T-helper 17 cell (primary cell): ENCODE measurements at places on chromosomes 12 and 14.

DNA sequence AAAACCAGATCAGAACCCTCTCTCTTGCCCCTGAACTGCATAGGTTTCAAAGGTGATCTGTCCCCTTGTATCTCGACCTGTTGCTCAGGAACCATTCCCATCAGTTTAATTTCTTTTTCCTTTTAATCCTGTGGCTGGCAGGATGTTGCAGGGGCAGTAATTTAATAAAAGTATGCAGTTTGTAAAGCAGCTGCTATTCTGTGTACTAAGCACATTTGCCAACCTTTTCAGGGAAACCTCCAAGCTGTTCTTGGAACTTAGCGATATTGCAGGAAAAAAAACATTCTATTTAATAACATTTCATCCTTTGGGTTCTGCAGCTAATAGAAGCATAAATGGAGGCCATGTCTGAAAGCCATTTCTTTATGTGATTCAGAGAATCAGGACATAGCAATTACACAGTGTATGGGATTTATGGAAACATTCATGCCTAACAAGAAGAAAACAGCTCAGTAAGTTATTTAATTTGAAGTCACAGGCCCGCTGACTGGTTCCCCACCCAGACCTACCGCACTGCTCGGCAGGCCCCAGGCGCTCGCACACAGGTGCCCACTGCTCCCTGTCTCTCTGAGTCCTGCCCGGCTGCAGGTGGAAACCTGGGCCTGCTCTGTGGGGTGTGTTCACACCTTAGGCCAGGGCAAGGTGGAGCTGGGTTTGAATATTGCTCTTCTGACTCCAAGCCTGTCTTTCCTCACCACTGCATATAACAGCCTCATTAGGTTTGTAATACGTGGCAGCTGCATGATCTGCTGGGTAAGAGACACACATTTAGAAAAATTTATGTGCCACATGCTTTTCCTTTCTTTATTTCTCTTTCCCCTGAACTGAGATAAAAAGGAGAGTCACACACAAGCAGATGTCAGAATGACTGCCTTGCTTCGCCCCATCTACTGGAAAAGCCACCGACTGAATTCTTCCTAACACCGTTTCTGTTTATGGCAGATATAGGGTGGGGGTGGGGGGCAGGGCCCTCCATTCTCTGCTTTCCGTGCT lies 119.7 kb downstream of the SLC25A47 start:
- DNase-seq, result no peak

DNA sequence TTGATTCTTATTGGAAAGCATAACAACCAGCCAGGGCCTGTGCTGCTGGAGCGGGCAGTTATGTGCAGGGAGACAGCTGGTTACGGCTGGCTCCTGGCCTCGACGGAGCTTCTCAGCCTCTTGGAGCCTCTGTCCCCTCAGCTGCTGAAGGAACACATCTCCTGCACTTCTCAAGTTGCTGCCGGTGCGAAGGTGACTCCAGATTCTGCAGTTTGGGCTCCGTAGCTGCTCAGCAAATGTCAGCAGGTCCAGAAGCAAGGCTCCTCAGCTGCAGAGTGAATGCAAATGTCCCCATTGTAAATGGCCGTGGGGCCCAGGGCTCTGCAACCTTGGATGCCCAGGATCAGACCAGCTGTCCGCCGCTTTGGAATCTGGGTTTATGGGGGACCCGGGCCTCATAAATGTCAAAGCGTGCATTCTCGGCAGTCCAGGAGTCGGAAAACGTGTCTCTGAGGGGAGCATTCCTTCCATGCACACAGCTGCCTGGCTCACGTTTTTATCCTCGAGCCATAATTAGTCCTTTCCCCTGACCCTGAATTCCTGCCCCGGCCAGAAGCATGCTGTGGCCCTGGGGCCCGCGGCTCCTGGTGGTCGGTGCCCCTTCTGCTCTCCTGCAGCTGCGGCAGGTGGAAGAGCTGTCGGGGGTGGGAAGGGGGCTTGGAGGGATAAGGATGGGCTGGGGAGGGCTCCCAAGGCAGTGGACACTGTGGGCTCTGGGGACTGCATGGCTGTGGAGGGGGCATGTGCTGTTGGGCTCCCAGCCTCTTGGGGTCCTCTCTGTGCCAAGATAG lies 106.0 kb downstream of the KIF26A start:
- DNase-seq, result no peak

- no peak for DNase-seq
These were observed 15.8 kb upstream of the STAB2 start for GRCh38 chr12:103571286-103571685.

DNA sequence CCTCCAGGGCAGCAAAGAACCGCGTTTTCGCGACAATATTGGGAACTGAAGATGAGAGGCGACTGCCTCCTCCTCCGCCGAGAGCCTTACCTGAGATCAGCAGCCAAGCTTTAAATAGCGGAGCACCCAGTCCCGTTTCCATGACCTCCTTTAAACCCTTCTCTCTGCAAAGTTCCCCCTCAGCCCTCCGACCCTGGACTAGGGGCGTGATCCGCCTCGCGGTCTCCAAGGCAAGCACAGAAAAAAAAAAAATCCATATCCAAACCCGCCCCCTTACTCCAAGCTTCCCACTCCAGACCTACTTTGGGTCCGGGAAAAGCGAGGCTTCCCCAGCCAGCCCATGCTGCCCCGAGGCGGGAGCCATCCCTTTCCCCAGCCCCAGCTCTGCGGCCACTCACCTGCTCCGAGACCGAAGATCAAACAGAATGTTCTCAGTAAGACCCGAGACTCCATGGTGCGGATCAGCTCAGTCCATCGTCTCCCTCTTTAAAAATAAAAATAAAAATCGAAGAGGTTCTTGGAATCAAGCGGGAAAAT lies 630 bp downstream of the NELL2 start:
- DNase-seq, result no peak

GRCh38 chr12:21913823-21914222 lies 27.4 kb downstream of the ABCC9 start:
- no peak for DNase-seq

- DNase-seq, result no peak
These were observed 2.6 kb downstream of the LRRK2 start for GRCh38 chr12:40227447-40227846.

DNA sequence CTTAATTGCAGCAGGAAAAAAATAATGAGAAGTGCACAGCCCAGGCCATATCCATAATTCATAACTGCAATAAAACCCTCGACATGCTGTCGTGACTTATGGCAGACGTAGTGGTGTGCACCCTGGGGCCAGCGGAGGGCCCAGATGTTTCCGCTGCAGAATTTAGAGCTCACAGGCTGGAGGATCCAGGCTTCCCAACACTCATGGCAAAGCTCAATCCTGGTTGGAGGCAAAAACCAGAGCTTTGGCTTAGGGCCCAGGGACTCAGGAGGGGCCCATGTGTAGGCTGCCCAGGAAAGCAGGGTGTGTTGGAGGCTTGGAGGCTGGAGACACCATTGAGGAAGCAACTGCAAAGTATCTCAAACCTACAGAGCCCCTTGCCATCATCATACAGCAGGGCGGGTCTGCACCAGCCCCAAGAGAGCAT lies 68.7 kb downstream of the SERPINA3 start:
- DNase-seq, result no peak

DNA sequence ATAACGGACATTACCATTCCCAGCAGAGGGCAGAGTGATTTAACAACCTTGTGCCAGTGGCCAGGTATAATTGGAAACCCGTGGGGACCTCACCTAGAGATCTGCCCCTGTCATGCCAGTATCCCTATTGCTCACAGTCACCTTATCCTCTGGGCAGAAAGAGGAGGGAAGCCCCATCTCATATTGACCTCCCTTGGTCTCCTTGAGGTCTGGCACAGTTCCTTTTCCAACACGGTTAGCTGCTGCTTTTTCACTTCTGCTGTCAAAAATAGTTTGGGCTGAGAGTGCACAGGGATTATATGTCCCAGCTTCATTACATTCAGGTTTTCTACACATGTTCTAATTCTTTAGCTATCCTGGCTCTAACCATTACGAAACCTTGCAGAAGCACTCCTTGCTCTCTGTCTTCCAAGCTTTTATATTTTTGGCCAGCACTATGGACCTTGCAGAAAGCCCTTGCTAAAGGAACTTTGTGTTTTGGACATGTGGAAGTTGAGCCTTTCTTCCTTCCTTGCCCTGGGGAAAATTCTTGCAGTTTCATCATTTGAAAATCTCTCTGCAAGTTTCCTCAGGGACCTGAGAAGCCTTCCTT lies 111.7 kb upstream of the MIS18BP1 start:
- DNase-seq, result no peak

- no peak for DNase-seq
These were observed 1211.4 kb downstream of the VRK1 start for GRCh38 chr14:98008381-98009113.

GRCh38 chr12:102120886-102121285 lies 903 bp downstream of the PARPBP start:
- DNase-seq, result no peak

GRCh38 chr14:73888971-73889370 lies 2.3 kb downstream of the ZNF410 start:
- DNase-seq, result no peak

GRCh38 chr14:104248203-104249055 lies 110.0 kb downstream of the KIF26A start:
- DNase-seq, result no peak

DNA sequence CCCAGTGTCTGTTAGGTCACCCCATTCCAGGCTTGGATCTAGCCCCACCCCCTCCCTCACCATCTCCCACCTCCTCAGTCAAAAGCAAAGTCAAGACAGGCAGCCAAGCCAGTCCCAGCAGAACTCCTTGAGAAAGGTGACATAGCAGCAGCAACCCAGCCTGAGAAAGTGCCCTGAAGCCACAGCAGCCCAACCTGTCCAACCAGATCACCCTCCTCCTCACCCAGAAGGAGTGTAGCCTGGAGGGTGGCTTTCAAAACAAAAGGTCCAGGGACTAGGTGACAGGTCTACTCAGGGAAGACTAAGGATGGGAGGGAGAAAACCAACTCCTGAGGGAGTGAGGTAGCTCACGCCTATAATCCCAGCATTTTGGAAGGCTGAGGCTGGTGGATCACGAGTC lies 5.2 kb downstream of the RAB15 start:
- DNase-seq, result no peak
